Fibroblast of skin of back (primary cell): ENCODE measurements at places on chromosomes 12 and 14.

- no peak for DNase-seq
Observed at GRCh38 chr12:91225316-91225715, 42.7 kb upstream of the DCN start.

GRCh38 chr14:29227631-29228030 is 461.0 kb downstream of the FOXG1 start:
- peak; percentile 40 for DNase-seq

- DNase-seq: no peak
Observed at GRCh38 chr12:89863968-89864367, 155.3 kb upstream of the ATP2B1 start.

GRCh38 chr14:72682188-72682587 is 211.7 kb downstream of the DPF3 start:
- DNase-seq: peak; percentile 67

GRCh38 chr14:22190411-22191191 is 398.4 kb downstream of the DAD1 start:
- DNase-seq: peak; percentile 75

- no peak for DNase-seq
Observed at GRCh38 chr12:112252184-112252583, 126.8 kb downstream of the TRAFD1 start.

DNA sequence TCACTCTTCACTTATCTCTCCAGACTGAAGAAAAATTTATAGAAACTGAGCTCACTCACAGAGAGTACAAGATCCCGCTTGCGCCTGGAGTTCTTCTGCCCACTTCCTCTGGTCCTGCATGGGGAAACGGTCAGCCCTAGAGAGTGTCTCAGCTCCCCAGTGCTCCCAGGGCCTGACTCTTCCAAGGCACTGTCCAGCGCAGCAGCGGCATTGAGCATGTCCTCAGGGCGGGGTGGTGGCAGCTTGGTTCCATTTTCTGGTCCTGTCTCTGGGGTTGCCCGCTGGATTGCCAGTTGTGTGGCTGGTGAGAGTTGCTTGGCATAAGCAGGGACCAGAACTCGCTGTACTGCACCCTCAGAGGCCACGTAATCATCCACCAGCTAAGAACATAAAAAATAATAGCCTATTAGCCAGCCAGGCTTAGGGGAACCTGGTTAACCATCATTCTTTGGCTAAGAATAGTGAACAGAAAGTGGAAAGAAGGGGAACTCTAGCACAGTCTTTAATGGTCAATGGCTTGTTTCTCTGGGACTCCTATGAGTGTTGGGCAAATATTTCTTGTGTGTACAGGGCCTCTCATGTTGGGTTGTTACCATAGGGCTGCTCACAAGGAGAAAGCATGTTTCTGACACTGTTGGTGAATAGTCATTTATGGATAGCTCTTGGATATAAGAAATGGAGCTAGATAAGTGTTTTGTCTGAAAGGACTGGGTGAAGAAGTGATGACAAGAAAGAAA is 13.7 kb upstream of the AJUBA start:
- DNase-seq: no peak

GRCh38 chr12:19847294-19848059 is 408.2 kb downstream of the AEBP2 start:
- DNase-seq: peak; percentile 21

GRCh38 chr12:113007166-113007565 is 28.8 kb downstream of the OAS2 start:
- DNase-seq: peak; percentile 19

- no peak for DNase-seq
Observed at GRCh38 chr14:51035611-51036192, 59.2 kb downstream of the TRIM9 start.

GRCh38 chr12:102406033-102406584 is 74.3 kb downstream of the IGF1 start:
- DNase-seq: no peak

DNA sequence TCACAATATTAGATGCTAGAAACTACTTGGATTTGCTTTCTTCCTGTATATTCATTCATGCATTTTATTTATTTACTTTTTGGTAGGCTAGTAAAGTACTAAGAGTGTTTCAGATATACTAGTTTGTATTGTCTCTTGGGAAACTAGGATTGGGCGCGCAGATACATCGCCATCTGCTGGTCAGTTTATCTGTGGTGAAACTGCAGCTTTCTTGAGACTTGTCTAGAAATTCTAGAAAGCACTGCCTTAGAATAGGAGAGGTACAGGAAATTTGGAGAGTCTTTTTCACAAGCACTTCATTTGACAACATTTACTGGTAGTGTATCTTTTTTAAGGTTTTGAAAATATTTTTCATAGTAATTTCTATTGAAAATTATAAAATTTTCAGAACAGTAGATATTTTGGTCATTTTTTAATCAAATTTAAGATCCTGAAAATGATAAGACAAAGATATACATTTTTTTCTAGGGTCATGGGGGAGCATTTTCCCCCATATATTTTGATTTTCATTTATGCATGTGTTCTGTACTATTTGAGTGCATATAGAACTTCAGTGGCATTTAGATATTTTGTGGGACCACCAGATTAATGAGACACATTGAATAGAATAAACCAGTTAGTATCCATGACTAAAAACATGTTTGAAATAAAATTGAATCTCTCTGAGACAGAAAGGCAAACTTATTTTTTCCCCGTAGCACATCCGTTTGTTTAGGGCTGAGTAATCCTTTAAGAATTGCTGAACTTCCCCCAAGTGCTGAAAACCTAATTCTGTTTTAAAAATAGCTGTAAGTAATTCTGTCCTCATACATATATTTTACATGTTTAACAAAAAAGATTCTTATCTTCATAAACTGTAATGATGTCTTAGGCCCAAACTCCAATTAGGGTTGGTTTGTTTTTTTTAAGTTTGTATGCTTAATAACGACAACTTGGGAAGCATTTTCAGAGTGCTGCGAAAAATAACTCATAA is 44.5 kb downstream of the SLC38A6 start:
- DNase-seq: peak; percentile 82

DNA sequence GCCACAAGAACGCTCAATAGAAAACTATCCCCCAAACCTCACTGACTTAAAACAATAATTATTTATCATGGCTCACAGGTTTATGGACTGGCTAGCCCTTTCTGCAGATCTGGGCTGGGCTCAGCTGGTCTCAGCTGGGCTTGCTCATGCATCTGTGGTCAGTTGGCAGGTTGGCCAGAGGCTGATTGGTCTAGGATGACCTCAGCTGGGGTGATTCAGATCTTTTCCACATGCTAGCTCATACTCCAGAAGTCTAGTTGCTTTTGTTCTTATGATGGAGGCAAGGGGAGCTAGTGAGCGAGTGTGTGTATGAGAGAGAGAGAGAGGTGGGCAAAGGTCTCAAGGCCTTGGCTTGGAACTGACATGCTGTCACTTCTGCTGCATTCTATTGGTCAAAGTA is 181.2 kb upstream of the NRXN3 start:
- no peak for DNase-seq

DNA sequence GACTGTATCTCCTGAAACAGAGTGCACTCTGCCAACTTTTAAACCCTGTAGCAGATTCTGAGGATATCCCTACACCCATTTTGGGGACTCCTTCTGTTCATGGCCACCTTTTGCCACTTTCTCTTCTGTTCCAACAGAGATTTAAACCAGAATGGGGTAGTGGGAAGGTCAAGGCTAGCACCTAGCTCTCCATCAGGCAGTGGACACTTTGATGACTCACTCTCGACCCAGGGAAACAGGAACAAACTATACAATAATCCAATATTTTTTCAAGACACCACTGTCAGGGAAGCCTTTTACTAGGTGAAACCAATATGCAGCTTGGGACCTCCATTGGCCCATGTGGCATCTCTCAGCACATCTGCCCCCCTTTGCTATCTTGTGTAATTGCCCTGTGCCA is 103.6 kb downstream of the DAAM1 start:
- DNase-seq: no peak

- peak; percentile 45 for DNase-seq
Observed at GRCh38 chr14:85573406-85573805, 43.5 kb downstream of the FLRT2 start.

DNA sequence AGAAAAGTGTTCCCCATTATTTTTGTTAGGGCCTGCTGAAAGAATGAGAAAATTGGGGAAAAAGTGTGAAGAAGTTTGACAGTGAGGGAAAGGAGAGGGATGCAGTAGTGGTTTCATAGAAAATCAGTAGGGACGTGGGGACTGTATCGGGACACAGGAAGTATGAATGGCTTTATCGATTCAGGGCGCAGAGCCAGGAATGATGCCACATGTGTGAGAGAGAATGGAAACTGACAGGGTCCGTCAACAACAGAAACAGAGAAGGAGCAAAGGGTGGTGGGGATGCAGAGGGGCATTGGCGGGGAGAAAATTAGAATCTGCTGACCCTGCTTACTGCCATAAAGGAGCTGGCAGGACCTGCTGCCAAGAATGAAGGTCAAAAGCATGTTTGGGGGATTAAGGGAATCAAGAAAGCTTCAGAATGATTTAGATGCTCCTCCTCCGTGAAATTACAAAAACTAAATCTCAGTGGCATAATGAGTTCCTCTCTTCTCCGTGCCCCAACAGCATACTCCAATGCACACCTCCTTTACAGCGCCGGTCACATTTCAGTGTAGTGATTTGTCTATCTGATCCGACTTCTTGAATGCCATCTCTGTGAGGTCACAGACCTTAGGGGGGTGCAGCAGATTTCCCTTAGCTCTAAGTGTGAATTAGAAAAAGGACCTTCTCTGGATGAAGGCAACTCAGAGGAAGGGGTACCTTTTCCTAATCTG is 92.6 kb downstream of the EMP1 start:
- DNase-seq: peak; percentile 38

DNA sequence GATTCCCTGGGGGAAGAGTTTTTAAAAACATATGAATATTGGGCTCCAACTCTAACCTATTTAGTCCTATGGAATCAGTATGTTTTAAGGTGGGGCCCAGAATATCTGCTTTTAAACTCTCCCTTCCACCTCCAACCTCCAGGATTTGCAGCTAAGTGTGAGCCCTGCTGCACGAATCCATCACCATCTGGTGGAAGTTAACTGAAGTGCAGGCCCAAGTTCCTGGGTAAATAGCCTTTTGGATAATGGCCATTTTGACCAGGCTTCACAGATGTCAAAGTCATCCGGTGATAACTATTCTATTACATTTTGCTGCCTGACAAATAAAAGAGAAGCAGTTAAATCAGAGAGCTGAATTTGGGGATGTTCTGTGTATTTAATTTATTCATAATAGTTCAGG is 58.1 kb upstream of the RMST start:
- DNase-seq: peak; percentile 11

DNA sequence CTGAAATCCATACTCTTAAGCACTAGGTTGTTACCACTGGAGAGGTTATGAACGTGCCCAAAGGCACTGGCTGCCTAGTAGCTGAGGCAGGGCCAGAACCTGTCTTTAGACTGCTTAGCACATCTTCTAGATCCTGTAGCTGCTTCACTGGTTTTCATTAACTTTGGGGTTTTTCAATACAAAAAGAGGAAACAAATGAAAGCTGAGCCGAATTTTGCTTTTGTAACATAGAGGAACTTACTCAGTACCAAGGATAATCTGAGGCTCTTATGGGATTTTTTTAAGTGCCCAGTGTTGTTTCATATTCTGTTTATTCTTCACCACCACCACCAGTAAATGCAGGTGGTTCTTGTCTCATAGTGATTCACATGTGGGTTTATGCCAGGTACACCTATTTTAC is 396.1 kb downstream of the RAD51B start:
- DNase-seq: no peak

DNA sequence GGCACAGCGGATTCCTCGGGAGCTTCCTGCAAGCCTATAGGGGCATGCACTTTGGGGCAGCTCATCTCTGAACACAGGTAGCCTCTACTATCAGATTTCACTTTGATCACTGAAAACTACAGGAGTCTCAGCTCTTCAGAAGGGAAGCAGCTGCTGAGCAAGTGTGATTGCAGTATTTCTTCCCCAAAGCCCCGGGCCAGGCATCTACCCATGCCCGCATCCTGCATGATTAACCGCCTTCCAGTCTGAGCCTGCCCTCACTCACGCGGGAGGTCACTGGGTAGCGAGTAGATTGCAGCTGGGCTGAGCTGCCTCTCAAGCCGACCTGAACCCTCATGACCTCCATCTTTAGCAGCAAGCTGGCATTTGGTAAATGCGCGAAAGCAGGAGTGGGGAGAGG is 334.7 kb downstream of the DPF3 start:
- DNase-seq: no peak

DNA sequence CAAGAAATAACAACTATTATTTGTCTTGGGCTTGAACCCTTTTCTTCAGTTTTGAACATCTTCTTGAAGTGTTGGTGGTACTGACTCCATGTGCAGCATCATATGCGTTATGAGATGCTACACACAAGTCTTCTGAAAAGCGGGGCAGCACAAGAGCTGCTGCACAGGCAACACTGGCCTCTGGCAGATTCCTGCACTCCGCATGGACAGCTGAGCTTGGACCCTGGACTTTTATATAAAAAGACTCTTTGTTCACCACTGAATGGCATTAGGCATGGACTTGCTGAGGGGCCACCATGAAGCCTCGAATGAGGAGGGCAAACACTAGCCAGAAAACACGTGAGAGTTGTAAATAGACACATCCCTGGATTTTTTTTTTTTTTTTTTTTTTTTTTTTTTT is 210.8 kb upstream of the NPAS3 start:
- no peak for DNase-seq

DNA sequence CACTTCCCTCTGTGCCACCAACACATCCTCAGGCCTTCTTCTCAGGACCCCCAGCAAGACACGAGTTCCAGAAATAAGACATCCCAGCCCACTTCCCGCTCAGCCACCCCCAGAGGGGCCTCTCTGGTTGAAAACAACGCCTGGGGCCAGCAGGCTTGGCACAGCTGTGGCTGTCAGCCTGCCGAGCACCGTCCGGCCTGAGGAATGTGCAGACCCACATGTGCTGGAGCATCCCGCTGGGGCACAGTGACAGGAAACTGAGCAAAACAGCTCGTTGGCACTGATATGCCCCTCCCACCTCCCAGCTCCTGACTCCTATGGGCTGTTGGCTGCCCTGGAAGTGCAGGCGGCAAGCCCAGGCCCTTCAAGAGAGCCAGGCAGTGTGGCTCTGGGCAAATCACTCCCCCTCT is 1.4 kb downstream of the SYNE3 start:
- peak; percentile 89 for DNase-seq

DNA sequence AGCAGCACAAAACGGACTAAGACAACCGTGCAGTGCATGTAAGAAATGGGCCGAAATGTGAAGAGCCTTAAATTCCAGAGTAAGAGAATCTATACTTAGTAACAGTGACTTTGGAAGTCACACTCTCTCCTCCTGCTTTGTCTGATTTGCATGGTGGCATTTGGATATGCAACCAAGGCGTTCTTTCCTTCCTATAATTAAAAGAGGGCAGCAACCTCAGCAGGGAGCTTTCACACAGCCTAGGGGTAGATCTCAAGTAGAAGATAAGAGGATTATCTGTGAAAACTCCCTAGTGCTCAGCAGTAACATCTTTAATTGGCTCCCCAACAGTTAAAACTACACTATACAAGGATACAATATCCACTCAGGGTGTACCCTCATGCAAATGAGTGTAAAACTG is 16.5 kb downstream of the GMFB start:
- no peak for DNase-seq
